Ovary (tissue), 10 donors: ENCODE measurements at places on chromosomes 16 and 17. TPM values are rescaled to one million over a fixed set of nuclear protein-coding genes. Genes with fewer than 3 reads are reported as not detected.

- H3K27me3 ChIP-seq, result no peaks in the 10 kb centered on the region
- H3K27ac ChIP-seq, result no peak overlapping the region
- DNase-seq, result no peak
These were observed 13.6 kb downstream of the HLF start for GRCh38 chr17:55278173-55278961.

DNA sequence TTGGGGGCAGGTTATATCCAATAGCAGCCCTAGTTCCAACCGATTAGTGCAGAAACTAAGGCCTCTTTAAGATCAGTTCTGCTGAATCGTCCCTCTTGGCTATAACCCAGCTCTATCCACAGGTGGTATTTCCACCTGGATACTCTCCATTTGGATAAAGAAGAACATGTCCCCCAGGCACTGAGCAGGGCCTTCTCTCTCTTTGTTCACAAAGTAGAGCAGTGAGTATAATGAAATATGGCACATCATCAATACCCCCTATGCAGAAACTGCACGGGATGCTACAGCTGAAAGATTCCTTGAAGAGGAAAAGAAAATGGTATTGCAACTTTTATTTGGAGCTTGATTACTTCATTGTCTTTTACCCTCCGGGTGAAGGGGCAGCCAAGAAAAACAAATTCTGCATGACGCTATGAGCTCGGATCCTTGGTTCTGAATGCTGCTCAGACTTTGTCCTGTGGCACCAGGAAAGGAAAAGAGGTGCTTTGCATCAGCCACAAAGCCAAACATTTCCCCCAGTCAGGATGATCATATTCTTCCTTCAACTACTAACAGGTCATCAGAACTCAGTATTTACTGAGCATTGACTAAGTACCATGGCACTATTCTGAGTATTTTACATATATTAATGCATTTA is 399.7 kb downstream of the NPIPA8 start:
- H3K4me1 ChIP-seq, result no peaks in the 10 kb centered on the region
- no peak for DNase-seq
- H3K27me3 ChIP-seq, result no peaks in the 10 kb centered on the region

ITPRIPL2 gene
- total RNA-seq, result 47.0 TPM

DNA sequence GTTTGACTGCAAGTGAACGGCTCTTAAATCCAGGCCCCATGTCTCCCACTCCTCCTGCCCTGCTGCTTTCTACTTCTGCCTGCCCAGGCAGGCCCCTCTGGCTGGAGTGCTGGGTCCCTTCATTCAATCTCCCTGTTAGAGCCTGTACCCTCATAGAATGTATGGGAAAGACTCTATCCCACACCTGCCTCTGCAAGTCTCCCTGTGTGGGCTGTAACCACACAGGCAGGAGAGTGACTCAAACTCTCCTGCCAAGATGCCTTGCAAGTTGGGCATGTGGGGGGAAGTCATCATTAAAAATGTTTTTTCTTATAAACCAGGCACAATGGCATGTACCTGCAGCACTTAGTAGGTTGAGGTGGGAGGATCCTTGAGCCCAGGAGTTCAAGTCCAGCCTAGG is 77.5 kb downstream of the PLXDC1 start:
- H3K27me3 ChIP-seq, result no peaks in the 10 kb centered on the region
- no peak for DNase-seq
- H3K27ac ChIP-seq, result no peak overlapping the region

DNA sequence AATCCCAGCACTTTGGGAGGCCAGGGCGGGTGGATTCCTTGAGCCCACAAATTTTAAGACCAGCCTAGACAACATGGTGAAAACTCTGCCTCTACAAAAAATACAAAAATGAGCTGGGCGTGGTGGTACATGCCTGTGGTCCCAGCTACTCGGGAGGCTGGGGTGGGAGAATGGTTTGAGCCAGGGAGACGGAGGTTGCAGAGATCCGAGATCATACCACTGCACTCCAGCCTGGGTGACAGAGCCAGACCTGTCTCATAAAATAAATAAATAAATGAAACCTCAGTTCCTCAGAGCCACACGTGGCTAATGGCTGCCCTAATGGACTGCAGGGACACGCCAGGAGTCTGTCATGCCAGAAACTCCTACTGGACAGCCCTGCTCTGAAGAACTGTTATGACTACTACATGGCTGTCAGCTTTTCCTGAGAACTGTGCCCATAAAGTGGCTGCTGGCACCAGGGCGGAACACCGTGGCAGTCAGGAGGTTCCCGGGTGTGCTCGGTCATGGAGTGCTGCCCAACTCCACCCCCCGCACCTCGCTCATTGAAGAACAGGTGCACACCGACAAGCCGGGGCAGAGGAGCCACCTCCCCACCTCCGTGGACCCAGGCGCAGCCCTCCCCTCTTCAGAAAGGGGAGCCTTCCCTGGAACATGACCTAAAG is 4.3 kb downstream of the TMEM11 start:
- DNase-seq, result no peak
- no peaks in the 10 kb centered on the region for H3K36me3 ChIP-seq
- no peak overlapping the region for H3K27ac ChIP-seq

- DNase-seq, result peak; percentile 76
- peaks cover 6% of the 10 kb centered on the region for H3K4me1 ChIP-seq
- no peaks in the 10 kb centered on the region for H3K27me3 ChIP-seq
- no peak overlapping the region for H3K4me3 ChIP-seq
- H3K27ac ChIP-seq, result no peak overlapping the region
These were observed 18.3 kb upstream of the LITAF start for GRCh38 chr16:11604783-11605563.

GRCh38 chr16:31016018-31016417 is 5.6 kb upstream of the STX1B start:
- no peaks in the 10 kb centered on the region for H3K36me3 ChIP-seq
- no peak overlapping the region for H3K4me3 ChIP-seq
- no peaks in the 10 kb centered on the region for H3K27me3 ChIP-seq
- no peaks in the 10 kb centered on the region for H3K4me1 ChIP-seq
- H3K27ac ChIP-seq, result no peak overlapping the region

ABI3 gene
- total RNA-seq, result 3.0 TPM

DNA sequence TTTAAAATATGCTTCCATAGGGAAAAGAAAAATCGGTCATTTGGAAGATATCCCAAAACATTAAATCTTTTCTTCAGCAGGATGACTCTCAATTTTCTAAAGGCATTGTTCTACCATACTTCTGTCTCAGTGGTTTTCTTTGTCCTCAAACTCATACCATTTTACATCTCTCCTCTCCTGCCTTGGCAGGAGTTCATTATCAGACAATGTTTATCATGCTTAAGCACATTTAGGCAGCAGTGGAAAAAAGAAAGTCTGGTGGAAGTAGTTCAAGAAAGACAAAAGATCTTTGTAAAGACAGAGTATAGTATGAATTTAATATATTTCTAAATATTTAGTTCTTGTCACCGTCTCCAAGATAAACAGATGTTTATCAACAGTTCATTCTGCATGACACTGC is 68.2 kb downstream of the CDK12 start:
- no peaks in the 10 kb centered on the region for H3K27me3 ChIP-seq
- H3K27ac ChIP-seq, result no peak overlapping the region
- H3K4me1 ChIP-seq, result no peaks in the 10 kb centered on the region

TBC1D3E gene
- total RNA-seq, result not detected

DNA sequence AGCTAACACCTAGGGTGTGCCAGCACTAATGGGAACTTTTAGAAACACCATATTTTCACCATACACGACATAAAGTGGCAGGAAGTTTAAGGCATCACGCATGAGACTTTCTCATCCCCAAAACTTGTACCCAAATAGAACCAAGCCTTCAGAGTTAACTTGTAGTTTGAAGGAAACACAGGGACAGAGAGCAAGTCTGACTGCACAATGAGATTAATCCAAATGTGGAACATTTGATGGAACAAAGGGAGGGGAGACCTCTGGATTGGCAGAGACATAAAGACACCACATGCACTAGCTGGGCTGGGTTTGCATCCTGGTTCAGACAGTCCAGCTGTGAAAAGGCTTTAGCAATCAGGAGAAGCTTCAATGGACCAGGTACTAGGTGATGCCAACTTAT is 24.1 kb downstream of the NPRL3 start:
- H3K27ac ChIP-seq, result no peak overlapping the region
- H3K4me3 ChIP-seq, result no peak overlapping the region
- DNase-seq, result no peak
- peaks cover 7% of the 10 kb centered on the region for H3K4me1 ChIP-seq
- no peaks in the 10 kb centered on the region for H3K36me3 ChIP-seq
- H3K27me3 ChIP-seq, result no peaks in the 10 kb centered on the region

KRTAP16-1 gene
- not detected for total RNA-seq

- H3K4me1 ChIP-seq, result peaks cover 13% of the 10 kb centered on the region
- peaks cover 11% of the 10 kb centered on the region for H3K27me3 ChIP-seq
- H3K27ac ChIP-seq, result no peak overlapping the region
- no peak overlapping the region for H3K4me3 ChIP-seq
These were observed 631 bp downstream of the KREMEN2 start for GRCh38 chr16:2964475-2965336.

NHERF1 gene
- 12.1 TPM for total RNA-seq

- no peak overlapping the region for H3K4me3 ChIP-seq
- no peak for DNase-seq
- no peaks in the 10 kb centered on the region for H3K4me1 ChIP-seq
These were observed 45.2 kb upstream of the STAC2 start for GRCh38 chr17:39270923-39271322.

GRCh38 chr16:75011634-75012307 is 12.9 kb downstream of the ZNRF1 start:
- H3K36me3 ChIP-seq, result no peaks in the 10 kb centered on the region
- H3K4me3 ChIP-seq, result no peak overlapping the region
- H3K27me3 ChIP-seq, result no peaks in the 10 kb centered on the region
- H3K27ac ChIP-seq, result peak overlapping the region; percentile 74
- peaks cover 12% of the 10 kb centered on the region for H3K4me1 ChIP-seq

DNA sequence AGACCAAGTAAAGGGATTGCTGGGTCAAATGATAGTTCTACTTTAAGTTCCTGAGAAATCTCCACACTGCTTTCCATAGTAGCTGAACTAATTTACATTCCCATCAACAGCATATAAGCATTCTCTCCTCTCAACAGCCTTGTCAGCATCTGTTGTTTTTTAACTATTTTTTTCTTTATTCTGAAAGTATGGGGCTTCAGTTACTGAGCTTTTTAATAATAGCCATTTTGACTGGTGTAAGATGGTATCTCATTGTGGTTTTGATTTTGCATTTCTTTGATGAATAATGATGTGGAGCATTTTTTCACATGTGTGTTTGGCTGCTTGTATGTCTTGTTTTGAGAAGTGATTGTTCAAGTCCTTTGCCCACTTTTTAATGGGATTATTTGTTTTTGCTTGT is 2.5 kb downstream of the KRTAP2-2 start:
- no peak overlapping the region for H3K27ac ChIP-seq
- DNase-seq, result no peak
- no peak overlapping the region for H3K4me3 ChIP-seq
- H3K36me3 ChIP-seq, result no peaks in the 10 kb centered on the region
- H3K27me3 ChIP-seq, result no peaks in the 10 kb centered on the region
- H3K4me1 ChIP-seq, result no peaks in the 10 kb centered on the region

DNA sequence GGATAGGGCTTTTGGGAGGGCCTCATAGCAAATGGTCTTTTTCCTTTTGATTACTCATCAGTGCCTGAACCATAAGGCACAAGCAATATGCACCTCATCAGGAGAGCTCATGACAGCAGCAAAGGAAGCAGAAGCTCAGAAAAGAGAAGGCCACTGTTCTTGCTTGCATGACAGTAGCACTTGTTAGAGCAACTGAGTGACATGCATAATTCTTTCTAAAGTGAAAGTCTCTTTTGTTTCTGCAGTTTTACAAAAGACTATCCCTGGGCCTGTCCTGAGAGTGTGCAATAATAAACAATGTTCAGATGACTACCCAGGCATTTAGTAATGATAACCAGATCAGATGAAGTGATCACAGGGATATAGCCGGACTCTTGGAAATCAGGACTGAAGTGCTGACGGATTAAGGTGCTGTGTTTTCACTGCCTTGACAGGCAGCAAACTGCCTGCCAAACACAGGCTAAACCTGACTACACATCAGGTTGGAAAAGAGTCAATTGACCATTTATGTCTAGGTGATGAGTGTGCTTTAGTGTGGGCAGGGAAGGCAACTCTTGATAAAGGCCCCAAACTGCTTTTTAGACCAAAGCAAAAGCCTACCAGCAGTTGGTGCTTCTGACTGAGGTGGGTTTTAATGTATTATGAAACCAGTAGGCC is 1860.3 kb downstream of the TP53TG3F start:
- DNase-seq, result no peak
- no peak overlapping the region for H3K27ac ChIP-seq
- H3K27me3 ChIP-seq, result no peaks in the 10 kb centered on the region
- no peak overlapping the region for H3K4me3 ChIP-seq

DNA sequence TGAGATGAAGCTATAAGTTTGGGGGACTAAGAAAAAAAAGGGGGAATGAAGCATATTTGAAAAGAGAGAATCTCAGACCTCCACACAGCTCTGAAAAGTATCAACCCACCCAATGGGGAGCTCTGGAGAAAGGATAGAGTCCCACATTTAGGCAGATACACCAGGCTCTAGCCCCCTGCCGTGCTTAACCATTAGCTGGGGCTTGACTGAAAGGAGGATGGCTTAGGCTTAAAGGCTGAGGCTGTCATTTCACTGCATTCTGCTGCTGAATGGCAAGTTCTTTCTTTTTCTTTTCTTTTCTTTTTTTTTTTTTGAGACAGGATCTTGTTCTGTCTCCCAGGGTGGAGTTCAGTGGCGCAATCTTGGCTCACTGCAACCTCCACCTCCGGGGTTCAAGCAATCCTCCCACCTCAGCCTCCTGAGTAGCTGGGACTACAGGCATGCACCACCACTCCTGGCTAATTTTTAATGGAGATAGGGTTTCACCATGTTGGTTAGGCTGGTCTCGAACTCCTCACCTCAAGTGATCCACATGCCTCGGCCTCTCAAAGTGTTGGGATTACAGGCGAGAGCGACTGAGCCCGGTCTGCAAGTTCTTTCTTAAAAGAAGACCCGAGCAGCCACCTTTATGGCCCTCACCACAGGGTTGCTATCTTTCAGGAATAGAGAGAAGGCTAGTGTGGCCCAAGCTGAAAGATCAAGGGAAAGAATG is 9.0 kb upstream of the MMP2 start:
- no peaks in the 10 kb centered on the region for H3K36me3 ChIP-seq
- DNase-seq, result no peak
- no peak overlapping the region for H3K4me3 ChIP-seq
- H3K27ac ChIP-seq, result no peak overlapping the region
- H3K27me3 ChIP-seq, result no peaks in the 10 kb centered on the region
- no peaks in the 10 kb centered on the region for H3K4me1 ChIP-seq

AIPL1 gene
- not detected for total RNA-seq
